ENCODE measurements at places on chromosomes 2 and 18.

GRCh38 chr2:159497256-159497655 lies 119.1 kb downstream of the BAZ2B start:
- DNase-seq: no peak

- no peak for DNase-seq
Observed at GRCh38 chr2:101396316-101396717, 9.0 kb upstream of the CREG2 start.

GRCh38 chr2:187302116-187302515 lies 145.9 kb downstream of the CALCRL start:
- DNase-seq: no peak

DNA sequence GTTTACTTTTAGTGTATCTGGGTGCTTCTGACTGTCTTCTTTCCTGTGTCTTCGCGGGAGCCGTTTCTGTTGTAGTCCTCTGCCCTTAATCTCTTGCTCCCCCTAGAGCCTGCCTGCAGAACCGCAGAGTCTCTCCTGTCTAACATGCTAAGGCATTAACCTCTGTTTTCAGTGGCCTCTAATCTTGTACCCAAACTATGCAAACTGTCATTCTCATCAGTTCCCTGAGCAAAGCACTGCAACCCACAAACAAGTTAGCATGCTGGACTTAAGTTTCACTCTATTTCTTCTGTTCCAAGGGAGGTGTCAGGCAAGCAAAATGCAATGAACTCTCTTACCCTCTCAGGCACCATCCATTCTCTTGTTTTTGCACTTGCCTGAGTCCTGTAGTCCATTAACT lies 138.4 kb downstream of the OTX1 start:
- peak; percentile 59 for DNase-seq

DNA sequence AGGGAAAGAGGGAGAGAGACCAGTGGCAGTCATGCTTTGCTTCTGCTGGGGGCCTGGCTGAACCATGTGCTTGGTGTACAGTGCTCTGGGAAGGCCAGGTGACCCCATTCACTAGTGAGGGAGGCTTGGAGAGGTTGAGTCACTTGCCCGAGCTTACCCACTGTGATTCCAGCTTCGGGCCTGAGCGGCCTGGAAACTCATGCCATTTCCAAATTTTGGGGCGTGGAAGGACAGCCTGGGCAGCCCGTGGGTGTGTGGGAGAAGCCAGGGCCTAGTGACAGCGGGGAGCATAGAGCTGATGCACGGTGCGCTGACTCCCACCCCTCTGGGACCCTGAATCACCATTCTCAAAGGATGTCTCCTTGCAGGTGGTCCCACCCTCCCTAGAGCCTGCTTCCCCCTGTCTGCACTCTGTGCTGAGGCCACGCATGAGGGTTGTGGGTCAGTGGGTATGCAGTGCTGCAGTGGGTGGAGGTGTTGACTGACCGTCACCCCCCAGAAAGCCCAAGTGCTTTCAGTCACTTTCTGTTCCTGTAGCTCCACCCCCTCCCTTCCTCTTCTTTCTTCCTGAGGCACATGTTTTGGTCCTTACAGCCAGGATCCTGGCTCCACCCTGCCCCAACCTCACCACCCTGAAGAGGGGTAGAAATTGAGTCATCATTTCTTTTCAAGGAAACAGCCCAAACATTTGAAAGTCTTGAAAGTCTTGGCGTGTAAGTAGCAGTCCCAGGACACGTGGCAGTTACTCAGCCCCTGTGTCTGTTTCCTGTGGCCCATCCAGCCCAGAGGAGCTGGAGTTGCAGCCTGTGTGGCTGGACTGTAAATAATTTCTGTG lies 69.3 kb upstream of the MCFD2 start:
- no peak for DNase-seq

Measured in iPS DF 19.7 (cell line).